SK-N-MC (cell line): ENCODE measurements at places on chromosomes 1 and 21.

GRCh38 chr1:199956005-199956404 lies 71.5 kb upstream of the NR5A2 start:
- no peak for DNase-seq

DNA sequence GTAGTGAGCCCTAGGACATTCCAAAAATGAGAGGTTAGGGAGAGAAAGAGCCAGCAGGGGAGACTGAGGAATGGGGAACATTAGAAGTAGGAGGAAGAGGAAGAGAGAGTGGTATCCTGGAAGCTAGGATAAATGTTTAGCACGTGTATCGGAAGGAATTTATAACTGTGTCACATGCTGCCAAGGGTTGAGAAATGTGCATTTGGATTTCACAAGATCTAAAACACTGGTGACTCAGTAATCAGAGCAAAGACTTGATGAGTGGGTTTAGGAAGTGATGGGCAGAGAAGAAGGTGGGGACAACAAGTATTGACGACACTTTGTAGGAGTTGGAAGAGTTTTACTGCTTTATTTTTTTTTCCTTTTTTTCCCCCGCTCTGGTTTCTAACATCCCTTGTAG lies 193.9 kb downstream of the FMN2 start:
- DNase-seq = no peak

- no peak for DNase-seq
These were observed 8.0 kb upstream of the RGS13 start for GRCh38 chr1:192627901-192628300.

DNA sequence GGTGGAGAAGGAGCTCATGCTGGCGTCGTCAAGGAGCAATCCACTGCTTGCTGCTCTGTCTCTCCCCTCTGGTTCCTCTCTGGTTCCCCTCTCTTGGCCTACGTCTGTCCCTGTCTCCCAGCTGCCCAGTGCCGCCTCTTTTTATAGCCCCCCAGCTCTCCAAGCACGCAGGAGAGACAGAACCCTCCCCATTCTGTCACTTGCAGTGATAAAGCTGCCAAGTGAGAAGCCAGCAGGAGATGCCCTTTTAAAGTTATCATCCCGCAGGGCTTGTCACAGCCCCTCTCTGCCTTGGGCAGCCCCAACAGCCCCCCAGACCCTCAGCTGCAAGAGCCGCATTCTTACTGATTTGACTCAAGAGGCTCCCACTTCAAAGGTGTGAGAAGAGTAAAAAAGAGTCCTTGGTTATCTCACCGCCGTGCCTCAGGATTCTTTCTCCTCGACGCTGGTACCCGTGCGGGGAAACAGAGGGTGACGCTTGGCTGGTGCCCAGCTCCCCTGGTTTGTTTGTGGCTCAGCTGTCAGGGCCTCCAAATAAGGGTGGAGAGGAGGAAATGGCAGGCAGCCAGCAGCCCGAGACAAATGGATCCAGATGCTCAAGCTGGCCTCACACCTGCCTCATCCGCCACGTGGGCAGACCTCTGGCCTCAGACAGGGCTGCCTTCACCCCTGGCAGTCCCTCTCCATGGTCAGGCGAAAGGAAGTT lies at the start of gene NPPA:
Gene NPPA, minus strand, starts transcription at position 117 of the 706 bp plus-strand sequence. Its CDS starts 99 bp downstream, at position 18.
- DNase-seq = no peak

GRCh38 chr1:30888391-30888790 lies 20.2 kb downstream of the SDC3 start:
- DNase-seq = no peak

DNA sequence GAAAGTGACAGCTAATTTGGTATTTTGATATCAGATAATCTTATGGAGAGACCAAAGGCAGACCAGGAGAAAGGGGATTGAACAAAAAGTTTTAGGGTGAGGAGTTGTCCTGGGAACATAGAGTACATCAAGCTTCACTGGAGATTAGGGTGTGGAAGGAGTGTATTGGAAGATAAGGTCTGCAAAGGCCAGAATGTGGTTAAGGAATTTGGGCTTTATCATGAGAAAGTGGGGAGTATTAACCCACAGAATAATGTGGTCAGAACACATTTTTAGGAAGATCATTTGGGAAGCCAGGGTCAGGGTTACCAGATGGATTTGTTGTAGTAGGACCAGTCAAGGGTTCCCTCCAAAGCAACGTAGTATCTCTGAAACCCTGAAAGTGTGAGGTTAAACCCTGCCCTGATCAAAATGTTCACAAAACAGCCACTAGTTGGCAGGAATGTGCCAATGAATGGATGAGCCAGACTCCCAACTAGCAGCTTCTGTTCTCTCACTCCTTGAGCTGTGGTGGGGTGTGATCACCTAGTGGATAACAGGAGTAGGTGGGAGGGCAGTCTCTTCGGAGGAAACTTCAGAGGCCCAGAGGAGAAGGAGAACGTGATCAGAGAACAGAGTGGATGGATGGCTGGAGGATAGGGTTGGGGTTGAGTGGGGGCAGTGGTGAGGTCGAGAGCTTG lies 35.8 kb downstream of the SLC2A1 start:
- DNase-seq = no peak

DNA sequence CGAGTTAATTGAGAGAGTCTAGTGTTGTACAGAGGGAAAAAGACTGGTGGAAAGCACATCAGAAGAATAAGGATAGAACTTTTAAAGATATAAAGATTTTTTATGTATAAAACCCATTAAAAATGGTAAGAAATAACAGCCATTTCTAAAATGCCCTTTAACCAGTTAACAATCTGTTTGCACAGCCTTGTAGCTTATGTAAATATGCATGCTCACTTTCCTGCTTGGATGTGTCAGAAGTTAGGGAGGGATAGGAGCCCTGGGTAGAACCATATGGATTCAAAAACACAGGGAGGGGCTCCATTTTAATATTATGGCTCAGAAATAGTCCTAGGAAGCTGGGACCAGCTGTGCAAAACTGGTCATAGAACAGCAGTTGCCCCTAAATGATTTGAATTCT lies 4.5 kb upstream of the EDEM3 start:
- no peak for DNase-seq

- DNase-seq = no peak
These were observed 10.3 kb downstream of the NFIA start for GRCh38 chr1:61092642-61093041.

GRCh38 chr1:116170721-116171589 lies 59.8 kb downstream of the MAB21L3 start:
- DNase-seq = no peak

GRCh38 chr1:15344800-15345704 lies 64.6 kb upstream of the EFHD2 start:
- no peak for DNase-seq

- DNase-seq = no peak
These were observed 42.0 kb upstream of the ADAMTS1 start for GRCh38 chr21:26887251-26887650.

GRCh38 chr1:43473463-43473862 lies 19.7 kb upstream of the HYI start:
- no peak for DNase-seq

GRCh38 chr1:116737020-116737854 lies 17.0 kb upstream of the CD2 start:
- DNase-seq = no peak

- DNase-seq = no peak
These were observed 422.9 kb downstream of the SETD4 start for GRCh38 chr21:35637431-35637830.

DNA sequence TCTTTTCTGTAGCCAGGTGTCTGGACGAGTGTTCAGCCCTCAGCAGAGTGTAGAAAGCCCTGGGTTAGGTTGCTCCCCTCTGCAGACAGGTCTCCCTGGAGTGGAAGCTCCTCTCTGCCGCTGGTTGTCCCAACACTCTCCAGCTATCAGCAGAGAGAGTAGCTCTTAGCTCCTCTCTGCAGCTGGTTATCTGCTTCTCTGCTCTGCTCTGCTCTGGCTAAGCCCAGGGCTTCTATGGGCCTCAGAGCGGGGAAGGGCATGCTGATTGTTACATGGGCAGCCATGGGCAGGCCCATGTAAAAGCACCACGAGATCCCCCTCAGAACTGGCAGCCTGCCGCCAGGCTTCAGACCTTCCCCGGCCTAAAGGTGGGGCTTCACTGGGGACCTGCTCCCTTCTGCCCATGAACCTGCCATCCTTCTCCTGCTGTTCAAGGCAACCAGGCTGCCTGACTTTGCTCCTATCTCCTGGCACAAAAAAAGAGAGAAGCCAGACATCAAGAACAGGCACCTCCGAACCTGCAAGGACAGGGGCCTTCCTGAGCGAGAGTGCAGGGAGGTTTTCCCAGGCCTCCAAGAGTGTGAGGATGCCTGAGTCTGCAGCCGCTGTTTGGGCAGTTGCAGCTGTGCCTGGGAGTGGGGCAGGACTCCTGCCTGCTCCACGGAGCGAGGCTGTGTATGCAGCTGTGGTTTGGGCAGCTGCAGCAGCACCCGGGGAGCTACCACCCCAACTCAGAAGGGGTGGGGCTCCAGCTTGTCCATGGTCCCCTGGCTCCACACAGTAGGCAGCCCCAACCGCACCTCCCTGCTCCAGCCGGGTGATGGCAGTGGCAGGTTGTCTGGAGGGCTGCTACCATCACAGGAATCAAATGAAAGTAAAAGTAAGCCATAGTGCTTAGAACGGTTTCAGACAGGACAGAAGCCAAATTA lies 973.7 kb downstream of the LTN1 start:
- DNase-seq = no peak

- DNase-seq = no peak
These were observed 21.9 kb upstream of the LAPTM5 start for GRCh38 chr1:30779294-30780071.

- no peak for DNase-seq
These were observed 101.7 kb downstream of the TRABD2B start for GRCh38 chr1:47895279-47896125.

DNA sequence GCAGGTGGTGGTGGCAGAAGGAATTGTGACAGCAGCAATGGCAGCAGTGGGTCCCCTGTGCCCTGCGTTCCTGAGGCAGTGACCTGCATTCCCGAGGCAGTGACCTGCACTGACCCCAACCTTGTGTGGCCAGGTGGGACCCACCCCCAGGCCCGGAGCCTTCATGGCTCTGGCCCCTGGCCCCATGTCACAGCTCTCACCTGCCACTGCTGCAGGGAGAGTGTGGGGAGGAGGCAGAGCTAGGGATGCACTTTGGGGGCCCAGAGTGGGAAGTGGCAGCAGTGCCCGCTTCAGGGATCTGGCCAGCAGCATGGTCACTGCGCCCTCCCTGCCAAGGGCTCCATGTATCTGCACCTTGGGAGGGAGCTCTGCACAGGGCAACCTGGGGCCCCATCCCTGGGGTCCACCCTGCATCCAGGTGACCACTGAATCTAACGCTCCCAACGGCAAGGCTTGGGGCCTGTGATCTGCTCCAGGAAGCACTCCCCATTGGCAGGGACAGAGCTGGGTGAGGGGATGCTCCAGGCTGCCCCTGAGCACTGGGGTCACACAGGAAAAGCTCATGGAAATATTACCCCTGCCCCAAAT lies 618.6 kb downstream of the RWDD3 start:
- DNase-seq = no peak

DNA sequence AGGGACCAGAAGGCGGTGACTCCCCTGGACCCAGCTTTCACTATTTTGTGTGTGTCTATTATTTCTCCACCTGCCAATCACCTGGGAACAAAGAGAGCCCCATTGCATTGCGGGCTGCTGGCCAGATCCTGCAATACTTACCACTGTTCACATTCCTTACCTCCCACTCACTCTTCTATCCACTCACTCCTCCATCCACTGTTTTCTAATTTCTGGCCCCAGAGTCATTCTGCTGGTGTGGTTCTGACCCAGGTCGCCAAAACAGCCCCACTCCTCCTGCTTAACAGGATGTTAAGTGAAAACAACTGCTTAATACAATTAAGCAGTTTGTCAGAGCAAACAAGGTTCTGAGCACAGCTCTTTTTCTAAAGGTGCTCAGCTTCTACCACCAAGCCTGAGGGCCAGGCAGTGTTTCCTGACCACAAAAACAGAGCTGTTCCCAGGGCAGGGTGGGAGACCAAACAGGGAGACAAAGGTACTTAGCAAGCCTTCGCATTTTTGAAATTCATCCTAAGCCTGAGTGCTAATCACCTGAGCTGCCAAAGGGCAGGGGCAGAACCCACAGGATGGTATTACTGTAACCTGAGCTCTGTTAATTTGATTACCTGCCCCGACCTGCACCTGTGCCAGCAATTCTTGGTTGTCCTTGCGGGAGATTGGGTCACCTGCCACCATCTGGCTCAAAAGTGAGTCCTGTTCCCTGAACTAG lies 38.5 kb upstream of the EFCAB14 start:
- DNase-seq = no peak

DNA sequence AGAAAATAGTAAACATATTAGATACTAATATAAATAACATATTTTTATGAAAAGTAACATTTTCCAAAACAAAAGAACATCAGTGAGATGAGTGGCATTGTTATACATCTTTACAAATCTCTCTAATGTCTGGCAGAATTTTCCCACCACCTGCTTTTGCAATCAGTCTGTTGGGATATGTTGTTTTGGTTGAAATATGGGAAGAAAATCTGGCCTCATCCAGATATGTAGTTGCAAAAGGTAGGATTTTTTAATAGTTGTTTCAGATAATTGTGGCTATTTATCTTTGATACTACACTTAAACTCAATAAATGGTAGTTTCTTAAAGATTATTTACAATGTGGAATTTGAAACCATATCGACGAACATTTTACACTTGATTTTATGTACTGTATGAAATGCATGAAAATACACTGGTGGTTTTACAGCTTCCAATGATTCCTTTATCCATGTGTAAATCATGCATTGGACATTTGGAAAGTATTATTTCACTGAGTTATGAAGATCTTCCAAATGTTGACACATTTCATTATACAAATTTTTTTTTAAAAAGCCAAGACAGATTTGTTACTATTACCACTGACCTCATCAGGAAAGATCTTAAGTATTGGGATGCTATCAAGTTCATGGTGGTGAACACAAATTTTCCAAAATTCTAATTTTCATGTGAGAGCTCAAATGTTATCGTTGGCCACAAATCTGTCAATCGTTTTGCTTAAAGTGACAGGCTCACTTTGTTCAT lies 74.1 kb upstream of the CD34 start:
- DNase-seq = no peak

GRCh38 chr1:185843297-185843869 lies 109.2 kb downstream of the HMCN1 start:
- no peak for DNase-seq

DNA sequence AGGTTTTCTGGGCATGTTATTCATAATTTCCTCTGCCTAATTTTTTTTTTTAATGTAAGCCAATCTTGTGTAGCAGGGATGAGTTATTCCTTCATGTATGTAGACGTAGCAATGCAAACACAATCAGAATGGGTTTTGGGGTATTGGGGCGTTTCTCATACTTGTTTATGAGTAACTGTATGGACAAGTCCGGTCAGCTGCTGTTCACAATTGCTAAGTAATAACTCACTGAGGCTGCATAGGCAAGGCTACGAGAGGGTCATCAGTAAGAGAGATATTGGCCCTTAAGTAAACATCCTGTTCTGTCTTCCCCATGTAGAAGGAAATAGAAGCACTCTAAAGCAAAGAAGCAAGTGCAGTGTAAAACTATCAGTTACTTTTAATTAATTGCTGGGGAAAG lies 9.5 kb upstream of the TARS2 start:
- DNase-seq = no peak

DNA sequence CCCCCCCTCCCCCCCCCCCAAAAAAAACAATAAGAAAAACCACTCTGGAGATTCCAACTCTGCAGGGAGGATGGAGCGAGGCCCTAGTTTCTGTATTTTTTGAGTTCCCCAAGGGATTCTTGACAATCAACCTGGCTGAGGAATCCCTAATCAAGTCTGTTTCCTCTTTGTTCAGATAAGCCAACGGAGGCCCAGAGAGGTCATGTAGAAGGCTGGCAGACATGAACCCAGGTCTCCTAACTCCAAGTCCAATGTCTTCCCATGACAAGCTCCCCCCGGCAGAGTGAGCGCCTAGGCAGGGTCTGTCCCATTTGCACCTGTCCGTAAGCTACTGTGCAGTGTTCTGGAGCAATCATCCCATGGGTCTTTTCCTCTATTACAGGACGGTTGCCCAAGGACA lies 39.5 kb downstream of the LRRC71 start:
- no peak for DNase-seq

- no peak for DNase-seq
These were observed 52.2 kb downstream of the NENF start for GRCh38 chr1:212484701-212485570.
